ENCODE measurements at places on chromosomes 3 and 15. TPM values are rescaled to one million over a fixed set of nuclear protein-coding genes. Genes with fewer than 3 reads are reported as not detected.
A peak's percentile ranks its signal among the peaks of the same experiment; 100 is the strongest.

Gene ANKRD28
- 12.3 TPM for polyA plus RNA-seq

Gene APOD
- 32.9 TPM for polyA plus RNA-seq

Gene UPK1B
- 17.3 TPM for polyA plus RNA-seq

Gene RAB27A
- 15.9 TPM for polyA plus RNA-seq

Gene FGD5
- 3.3 TPM for polyA plus RNA-seq

Gene PPARG
- polyA plus RNA-seq = 25.3 TPM

Gene TFRC
- 137 TPM for polyA plus RNA-seq

Gene NEK11
- polyA plus RNA-seq = 3.9 TPM

Gene GOLGA8J
- not detected for polyA plus RNA-seq

- peak; percentile 23 for DNase-seq
Observed at GRCh38 chr15:32669896-32670611, 28.5 kb downstream of the SCG5 start.

GRCh38 chr15:99097441-99098410 lies 7.2 kb upstream of the SYNM start:
- no peak for DNase-seq

- no peak for DNase-seq
Observed at GRCh38 chr3:114452937-114453336, 159.1 kb downstream of the TIGIT start.

- peak; percentile 42 for DNase-seq
Observed at GRCh38 chr3:194277786-194278130, 73.4 kb downstream of the CPN2 start.

DNA sequence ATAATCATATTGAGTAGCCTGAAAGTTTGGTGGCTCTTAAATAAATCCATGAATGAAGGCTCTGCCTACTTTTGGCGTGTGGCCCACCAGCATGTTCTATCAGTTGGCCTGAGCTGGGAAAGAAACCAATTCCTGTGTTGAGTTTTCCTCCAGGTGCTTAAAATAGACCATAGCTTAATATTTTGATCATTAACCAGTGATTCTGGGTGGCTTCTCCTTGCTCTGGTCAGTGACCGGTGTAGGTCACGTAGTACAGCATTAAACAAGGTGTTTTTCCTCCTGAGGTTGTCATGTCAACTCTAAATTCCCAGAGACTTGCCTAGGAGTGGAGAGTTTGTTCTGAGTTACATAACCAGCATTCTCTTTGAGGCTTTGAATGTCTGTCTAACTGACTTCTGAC lies 1.3 kb downstream of the HHLA2 start:
- DNase-seq = peak; percentile 50

DNA sequence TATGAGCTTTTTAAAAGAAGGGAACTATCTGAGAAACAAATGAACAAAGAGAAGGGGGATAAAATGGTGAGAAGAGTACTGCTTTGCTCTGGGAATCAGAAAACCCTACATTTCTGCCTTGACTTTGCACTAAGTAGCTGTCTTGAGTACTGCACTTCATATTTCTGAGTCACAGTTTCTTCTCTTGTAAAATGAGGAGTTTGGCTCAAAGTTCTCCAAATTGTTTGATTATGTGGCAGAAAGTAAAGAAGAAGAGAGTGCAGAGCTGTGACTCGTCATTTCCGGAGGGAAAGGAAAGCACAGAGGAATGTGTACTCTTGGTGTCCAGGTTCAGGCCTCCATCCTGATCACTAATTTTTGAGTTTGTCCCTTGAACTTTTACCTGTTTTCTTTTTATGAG lies 54.7 kb downstream of the TP63 start:
- DNase-seq = peak; percentile 17

- DNase-seq = no peak
Observed at GRCh38 chr15:67783303-67783702, 42.0 kb upstream of the SKOR1 start.

DNA sequence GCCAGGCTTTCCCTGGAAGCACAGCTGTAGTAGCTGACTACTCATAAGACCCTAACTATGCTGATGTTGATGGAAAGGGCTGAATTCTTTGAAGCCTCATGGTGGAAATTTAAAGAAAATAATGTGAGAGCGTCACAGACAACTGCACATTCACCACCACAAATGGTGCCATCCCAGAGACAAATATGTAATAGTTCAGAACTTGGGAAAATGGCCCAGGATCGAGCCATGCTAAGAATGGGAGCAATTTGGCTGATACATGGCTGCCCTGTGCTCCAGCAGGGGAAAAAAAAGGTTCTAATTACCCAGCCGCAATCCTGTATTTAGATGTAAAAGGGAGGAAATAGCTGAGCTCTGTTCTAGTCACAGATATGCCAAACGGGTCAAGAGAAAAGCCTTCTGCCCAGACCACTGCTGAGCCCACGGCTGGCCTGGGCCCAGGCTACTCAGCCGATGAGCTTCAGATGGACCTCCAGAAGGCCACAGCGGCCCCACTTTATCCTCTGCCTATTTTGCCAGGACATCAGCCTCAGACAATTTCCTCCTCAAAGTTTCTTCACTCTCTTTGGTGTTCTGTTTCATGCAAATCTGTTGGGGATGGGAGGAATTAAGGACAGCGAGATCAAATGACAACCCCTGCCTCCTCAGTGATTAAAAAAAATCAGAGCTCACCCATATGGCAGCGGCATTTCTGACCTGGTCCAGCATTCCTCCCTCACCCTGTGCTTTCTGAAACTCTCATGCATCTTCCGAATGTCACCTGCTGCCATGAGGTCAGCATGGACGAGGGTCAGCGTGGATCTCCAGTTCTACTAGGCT lies 54.5 kb upstream of the MEX3B start:
- DNase-seq = no peak

DNA sequence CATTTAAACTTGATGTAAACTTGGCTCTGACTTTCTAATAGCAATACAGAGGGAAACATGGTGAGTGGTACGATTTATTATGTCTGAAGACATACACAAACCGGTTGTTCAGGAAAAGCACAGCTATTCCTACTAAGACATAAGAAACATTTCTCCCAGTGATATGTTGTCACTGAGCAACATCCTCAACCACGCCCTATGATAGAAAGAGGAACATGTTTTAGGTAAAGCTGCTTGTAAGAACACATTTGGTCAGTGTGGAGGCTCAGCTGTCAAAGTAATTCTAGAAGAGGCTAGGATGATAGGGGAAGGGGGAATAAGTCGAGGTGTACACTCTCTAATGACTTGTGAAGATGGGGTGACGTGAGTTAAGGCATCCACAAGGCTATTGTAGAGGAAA lies 42.7 kb upstream of the B3GNT5 start:
- no peak for DNase-seq

- DNase-seq = no peak
Observed at GRCh38 chr3:126867190-126867862, 115.6 kb upstream of the PLXNA1 start.

GRCh38 chr3:47410801-47411646 lies 30.2 kb downstream of the PTPN23 start:
- no peak for DNase-seq

DNA sequence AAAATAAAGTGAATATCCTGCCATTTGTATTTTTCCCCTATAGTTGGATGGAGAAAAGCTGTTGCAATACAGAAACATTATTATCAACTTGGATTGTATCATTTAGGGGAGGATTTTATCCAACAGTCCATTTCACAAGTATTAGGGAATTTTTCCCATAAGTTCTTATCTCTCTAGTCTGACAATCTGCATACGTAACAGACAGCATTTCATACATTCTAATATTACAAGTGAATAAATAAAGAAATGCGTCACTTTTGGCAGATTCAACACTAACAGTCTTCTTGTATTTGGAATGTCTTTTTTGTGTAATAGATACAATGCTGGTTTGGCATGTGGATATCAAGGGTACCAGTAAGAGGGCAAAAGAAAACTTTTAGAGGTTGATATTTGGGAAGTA lies 795.3 kb upstream of the ARRDC4 start:
- no peak for DNase-seq

GRCh38 chr3:159839561-159840379 lies 148.9 kb upstream of the IL12A start:
- DNase-seq = peak; percentile 32

- DNase-seq = no peak
Observed at GRCh38 chr15:49083401-49084284, 37.4 kb upstream of the SECISBP2L start.

DNA sequence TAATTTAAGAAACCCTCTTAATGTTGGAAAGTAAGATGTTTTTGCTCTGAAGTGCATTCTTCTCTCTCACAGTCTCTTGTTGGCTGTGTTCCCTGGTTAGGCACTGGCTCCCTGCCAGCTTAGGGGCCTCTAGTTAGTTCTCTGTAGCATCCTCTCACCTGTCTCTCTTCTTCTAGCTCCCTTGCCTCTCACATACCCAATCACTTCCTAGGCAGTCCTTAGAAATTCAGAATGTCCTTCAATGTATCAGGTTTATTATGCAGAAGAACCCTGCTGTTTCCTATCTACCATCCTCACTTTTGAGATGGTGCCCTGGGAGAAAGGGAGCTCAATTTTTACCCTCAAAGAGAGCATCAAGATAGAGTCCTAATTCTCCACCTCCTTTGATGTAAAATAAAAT lies 36.2 kb upstream of the CPNE4 start:
- DNase-seq = no peak

- peak; percentile 13 for DNase-seq
Observed at GRCh38 chr3:5138214-5138981, 16.3 kb downstream of the ARL8B start.

GRCh38 chr3:186316666-186317260 lies 45.3 kb downstream of the DGKG start:
- DNase-seq = no peak

DNA sequence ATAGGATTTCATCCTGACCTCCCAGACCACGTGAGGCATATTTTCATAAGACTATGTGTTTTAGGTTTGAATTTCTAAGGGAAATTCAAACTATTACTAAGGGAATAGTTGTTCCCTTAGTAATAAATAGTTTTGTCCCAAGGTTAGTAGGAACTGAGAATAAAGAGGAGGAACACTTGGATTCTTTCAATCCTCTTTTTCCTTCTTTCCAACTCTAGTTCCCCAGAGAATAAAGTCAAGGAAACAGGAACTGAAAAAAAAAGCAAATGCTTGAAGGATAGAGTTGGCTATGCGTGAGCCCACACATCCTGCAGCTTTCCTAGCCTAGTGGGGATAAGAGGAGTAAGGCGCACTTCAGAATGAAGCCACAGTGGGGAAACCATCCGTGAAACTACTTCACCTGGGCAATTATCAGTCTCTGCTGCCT lies 312.1 kb upstream of the TGFBR2 start:
- no peak for DNase-seq

- DNase-seq = no peak
Observed at GRCh38 chr15:87917480-87917879, 339.1 kb downstream of the NTRK3 start.

GRCh38 chr15:41205315-41205714 lies 25.2 kb downstream of the EXD1 start:
- DNase-seq = no peak

DNA sequence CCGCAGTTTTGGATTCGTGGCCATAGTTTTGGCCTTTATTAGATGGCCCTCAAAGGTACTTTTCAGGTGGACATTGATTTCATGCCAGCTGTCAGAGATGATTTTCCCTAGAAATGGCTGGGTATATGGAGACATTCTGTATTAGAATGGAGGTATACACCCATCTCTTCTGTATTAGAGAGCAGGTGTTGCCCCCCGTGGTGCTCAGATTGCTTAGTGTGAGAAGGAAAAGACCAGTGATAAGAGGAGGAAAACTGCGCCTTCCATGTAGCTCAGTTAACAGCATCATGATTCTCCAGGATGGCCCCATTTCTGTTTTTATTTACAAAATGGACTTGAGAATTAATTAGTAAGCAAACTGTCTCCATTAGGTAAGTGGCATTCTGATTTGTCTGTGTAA lies 145.9 kb downstream of the IGF1R start:
- DNase-seq = no peak

DNA sequence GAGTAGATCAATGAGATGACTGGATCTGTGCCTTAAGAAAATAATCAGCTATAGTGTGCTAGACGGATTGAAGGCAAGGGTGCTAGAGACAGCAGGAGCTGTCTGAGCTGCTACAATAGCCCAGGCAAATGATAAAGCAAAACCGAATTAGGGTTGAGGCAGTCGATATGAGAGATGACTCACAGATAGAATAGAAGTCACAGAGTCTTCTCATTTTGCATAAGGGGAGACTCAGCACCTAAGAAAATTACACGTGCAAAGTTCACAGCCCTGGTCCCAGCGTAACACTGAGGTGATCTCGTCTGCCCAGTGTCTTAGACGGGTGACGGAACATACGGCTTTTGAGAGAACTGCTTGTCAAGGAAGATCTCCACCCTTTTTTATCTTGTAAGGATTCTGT lies 11.6 kb downstream of the LPP start:
- DNase-seq = peak; percentile 28

- DNase-seq = no peak
Observed at GRCh38 chr15:51172193-51172592, 77.5 kb upstream of the TNFAIP8L3 start.

GRCh38 chr3:194307849-194308248 lies 43.3 kb downstream of the CPN2 start:
- no peak for DNase-seq

DNA sequence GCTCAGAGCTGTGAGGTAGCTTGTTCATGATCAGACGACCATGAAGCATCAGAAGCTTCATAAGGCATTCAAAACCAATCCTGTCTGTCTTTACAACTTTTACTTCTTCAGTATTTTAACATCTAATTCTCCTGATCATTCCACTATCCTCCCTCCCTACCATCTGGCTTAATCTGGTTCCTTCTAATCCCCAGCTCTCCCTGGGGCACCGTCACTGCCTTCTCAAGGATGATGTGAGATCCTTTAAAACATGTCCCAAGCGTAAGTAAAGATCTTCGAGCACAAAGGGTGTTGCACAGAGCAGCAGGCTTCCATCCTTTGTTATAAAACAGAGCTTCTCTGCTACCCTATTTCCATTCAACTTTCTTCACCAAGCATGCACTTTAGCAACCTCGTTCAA lies 362.7 kb upstream of the ARRDC4 start:
- DNase-seq = no peak

GRCh38 chr3:62500556-62501288 lies 127.4 kb upstream of the FEZF2 start:
- no peak for DNase-seq

- DNase-seq = no peak
Observed at GRCh38 chr15:45555934-45556608, 31.1 kb upstream of the BLOC1S6 start.

GRCh38 chr3:109648027-109648426 lies 310.7 kb upstream of the DPPA4 start:
- no peak for DNase-seq

DNA sequence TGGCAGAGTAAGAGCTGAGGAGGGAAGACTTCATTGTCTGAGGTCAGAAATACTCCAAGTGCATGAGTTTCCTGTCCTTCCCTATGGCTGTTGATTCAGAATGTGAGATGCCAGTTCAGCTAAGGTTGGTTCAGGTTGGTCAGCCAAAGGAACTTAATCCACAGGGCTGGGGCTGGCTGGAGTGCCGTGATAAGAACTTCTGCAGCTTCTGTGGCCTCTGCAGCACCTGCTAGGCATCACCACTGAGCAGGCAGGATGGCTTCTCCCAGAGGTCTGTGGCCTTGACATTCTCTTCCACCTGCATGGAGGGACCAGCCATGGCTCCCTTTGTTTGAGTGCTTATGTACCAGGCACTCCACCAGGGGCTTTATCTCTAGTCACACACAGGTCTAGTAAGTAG lies 109.5 kb upstream of the PLXNA1 start:
- no peak for DNase-seq

GRCh38 chr3:63874769-63875168 lies 11.1 kb downstream of the ATXN7 start:
- no peak for DNase-seq
